Stimulated activated CD4-positive, alpha-beta T cell treated with anti-CD3 and anti-CD28 coated beads, Interleukin-2, amount 100 ng/mL, for 24 hours (primary cell): ENCODE measurements at places on chromosomes 4 and X.

DNA sequence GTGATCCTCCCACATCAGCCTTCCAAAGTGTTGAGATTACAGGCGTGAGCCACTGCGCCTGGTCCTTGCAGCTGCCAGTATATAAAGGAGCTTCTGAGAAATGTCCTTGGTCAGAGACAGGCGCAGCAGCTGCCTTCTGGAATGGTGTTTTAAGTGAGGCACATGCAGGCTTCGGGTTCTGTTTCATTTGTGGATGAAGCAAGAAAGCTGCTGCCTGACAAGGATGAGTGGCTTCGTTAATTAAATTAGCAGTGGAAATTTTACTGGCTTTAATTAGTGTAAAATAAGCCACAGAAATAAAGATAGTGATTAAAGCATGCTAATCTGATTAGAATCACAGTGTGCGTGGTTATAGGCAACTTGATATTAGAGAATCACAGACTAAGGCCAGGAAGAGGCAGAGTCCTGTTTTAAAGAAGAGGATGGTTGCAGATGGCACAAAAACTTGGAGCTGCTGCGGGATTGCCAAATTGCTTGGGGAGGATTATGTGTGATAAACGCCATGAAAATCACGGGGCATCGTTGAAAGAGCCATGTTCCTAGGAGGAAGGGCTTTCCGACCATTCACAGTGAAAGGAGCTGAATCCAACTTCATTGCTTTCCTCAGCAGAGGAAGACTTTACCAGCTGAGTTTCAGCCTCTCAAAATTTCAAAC lies 348.4 kb upstream of the FAT1 start:
- DNase-seq: no peak

GRCh38 chr4:112645541-112646329 lies 8.8 kb downstream of the LARP7 start:
- DNase-seq: no peak

- DNase-seq: no peak
Observed at GRCh38 chrX:5380426-5380825, 848.2 kb downstream of the NLGN4X start.

- DNase-seq: peak; percentile 27
Observed at GRCh38 chr4:1043651-1044468, 32.4 kb downstream of the FGFRL1 start.

- no peak for DNase-seq
Observed at GRCh38 chrX:153973127-153974002, 811 bp downstream of the TMEM187 start.
